ENCODE measurements at places on chromosomes 1 and 21.

DNA sequence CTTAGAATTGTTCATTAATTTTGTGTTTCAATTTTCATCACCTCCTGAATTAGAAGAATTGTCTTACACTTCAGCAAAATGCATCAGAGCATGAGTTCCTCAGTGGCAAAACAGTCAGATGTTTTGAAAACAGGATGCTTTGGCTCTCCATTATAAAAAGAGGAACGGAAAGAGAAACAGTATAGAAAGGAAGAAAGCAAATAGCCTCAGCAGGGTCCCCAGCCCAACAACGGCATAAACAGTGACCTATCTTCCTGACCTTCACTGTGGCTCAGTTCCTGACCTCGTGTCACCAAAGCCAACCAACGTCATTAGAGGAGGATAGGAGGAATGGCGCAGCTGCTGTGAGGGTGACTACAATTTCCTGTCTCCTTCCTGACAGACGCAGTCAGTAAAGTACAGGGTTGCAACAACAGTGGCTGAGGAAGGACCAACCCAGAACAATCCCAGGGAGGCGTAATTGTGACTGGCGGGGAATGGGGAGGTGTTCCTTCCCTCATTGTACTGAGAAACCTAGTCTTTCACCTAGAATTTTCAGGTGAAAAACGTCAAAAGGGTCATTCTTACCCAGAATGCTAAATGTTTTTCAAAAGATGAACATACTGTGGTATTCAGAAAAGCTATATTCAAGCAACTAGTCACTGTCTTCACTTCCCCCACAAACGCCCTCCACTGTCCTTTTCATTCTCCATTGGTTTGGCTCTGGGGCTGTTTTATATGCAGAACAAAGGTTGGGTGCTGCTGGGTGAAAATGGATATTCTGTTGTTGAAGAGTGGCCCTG, 197.9 kb upstream of the SGIP1 start:
- DNase-seq: no peak

- DNase-seq: no peak
Measured at GRCh38 chr1:211118407-211119102, 15.4 kb downstream of the KCNH1 start.

DNA sequence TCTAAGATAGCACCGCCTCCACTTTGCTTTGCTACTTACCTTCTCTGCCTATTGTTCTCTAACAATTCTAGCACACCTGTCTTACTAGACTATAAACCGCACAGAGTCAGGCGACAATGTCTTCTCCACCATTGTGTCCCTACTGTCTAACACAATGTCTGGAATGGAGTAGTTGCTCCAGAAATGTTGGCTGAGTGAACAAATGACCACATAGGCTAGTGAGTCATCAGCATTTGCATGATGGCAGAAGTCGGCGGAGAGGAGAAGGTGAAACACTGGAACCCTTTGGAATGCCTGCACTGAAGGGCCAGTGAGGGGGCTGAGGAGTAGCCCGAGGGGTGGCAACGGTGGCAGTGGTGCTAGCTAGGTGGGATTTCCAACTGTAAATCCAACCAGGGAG, 14.0 kb upstream of the PABPC4 start:
- no peak for DNase-seq

DNA sequence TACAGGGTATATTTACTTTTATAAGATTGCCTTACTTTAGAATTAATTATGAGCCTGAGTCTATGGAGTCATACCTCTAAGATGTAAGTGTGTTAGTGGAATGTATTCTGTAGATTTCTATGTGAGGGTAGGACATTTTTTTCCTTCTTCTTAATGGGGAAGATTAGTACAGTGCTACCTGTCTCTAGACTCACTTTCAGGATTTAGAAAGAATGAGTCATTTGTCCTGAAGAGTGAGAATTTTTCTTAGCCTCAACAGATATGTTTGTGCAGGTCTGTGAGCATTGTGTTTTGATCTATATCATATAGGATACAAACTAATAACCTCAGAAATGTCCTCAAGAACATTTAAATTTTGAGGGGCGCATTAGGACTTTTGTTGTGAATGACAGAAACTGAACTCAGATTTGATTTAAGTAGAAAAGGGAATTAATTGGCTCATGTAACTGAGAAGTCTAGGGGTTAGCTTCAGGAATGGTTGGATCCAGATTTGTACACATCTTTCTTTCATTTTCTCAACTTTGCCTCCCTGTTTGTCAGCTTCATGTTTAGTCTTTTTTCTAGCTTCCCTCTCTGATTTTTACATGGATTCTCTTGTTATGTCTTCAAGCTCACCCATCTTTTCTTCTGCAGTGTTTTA, 45.3 kb downstream of the TTC3 start:
- no peak for DNase-seq

- peak; percentile 47 for DNase-seq
Measured at GRCh38 chr1:231628207-231628876, 1.8 kb downstream of the DISC1 start.

DNA sequence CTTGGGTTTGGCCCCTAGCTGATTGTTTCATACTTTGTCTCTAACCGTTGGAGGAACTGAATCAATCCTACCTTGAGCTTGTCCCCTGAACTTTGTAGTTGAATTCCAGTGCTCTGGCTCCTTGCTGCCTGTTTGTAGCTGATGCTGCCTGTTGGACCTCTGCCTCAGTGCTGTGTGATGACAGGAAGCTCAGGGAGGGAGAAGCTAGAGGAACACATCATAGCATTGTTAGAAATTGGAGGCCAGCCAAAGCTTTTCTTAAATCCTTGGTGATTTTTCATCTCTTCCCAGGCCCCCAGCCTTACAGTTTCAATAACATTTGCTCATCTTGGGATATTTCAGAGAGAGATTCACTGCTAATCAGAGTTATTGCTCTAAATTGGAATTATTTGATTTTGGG, 34.0 kb downstream of the MACF1 start:
- DNase-seq: no peak

DNA sequence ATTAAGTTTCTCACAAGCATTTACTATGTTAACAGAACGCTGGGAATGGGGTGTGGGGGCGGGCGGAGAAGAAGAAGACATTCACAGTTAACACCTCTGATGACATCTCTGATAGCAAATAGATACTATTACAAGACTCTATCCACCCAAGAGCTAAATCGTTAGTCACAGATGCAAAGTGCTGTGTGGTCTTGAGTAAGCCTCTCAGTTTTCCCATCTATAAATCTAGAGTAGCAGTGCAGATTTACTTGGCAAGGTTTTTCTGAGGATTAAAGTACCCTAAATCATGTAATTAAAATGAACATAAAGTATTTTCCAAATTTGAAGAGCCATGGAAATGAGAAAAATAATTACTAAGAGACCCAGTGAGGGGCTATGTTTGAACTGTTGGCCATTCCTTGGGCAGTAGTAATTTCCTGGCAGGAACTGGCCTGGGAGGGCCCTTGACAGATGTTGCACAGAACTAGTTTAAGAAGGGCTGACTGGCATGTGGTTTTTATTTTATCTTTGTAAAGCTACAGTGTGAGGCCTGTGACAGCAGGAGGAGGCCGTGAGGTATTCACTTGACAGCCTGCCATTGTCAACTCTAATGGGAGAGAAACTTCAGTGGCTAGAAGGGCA, 58.7 kb upstream of the APOBEC4 start:
- no peak for DNase-seq

GRCh38 chr1:65334081-65334480, 24.7 kb downstream of the DNAJC6 start:
- DNase-seq: no peak

- no peak for DNase-seq
Measured at GRCh38 chr1:196380316-196380715, 227.9 kb downstream of the KCNT2 start.

DNA sequence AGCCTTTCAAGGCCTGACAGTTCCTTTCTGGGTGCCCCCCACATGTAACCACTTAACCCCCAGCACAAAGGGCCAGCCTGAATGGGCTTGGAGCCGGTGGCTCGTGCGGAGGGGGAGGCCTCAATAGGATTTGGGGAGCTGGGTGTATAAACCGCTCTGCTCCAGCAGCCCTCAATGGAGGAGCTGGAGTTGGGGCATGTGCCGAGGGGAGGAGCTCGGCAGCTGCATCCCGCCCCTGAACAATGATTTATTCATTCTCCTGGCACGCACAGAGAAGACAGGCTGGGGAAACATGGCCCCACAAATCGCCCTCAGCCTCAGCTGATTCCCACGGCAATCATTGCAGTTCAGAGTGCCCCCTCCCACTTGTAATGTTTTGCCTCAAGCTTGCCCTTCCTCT, 6.9 kb upstream of the C1orf216 start:
- no peak for DNase-seq

DNA sequence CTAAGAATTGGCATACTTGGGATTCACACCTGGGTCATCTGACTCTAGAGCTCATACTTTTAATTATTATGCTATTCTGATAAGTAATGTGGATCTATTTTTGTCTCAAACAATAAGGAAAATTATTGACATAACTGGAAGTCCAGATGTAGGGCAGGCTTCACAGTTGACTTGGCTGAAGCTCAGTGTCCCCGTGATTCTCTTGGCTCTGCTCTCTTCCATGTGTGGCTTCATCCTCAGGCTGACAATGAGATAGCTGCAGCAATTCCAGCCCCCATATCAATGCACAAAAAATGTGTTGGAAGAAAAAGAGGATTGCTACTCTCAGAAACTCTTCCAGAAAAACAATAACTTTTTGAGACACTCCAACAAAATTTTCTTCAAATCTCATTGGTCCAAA, 23.8 kb downstream of the HSD11B1 start:
- no peak for DNase-seq

GRCh38 chr21:31564439-31564838, 95.1 kb upstream of the SOD1 start:
- no peak for DNase-seq

DNA sequence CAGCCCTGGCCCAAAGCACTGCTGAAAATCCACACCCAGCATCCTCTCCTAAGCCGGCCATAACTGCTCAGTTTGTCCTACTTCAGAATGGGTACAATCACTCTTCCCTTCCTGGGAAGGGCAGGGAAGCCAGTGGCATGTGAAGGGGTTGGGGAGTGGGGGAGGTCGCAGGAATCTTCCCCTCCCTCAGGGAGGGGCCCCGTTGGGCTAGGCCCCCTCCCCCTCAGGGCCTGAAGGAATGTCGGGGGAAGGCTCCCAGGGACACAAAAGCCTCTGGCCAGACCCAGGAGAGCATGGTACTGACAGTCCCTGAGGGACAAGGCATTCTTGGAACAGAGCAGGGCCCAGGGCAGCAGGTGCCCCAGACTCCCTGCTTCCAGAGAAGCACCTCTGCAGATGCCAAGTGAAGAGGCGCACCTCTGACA, 1.2 kb downstream of the ELOVL1 start:
- no peak for DNase-seq

GRCh38 chr1:113141650-113142473, 68.9 kb downstream of the LRIG2 start:
- DNase-seq: no peak

GRCh38 chr21:26977746-26978145, 10.9 kb upstream of the ADAMTS5 start:
- no peak for DNase-seq

DNA sequence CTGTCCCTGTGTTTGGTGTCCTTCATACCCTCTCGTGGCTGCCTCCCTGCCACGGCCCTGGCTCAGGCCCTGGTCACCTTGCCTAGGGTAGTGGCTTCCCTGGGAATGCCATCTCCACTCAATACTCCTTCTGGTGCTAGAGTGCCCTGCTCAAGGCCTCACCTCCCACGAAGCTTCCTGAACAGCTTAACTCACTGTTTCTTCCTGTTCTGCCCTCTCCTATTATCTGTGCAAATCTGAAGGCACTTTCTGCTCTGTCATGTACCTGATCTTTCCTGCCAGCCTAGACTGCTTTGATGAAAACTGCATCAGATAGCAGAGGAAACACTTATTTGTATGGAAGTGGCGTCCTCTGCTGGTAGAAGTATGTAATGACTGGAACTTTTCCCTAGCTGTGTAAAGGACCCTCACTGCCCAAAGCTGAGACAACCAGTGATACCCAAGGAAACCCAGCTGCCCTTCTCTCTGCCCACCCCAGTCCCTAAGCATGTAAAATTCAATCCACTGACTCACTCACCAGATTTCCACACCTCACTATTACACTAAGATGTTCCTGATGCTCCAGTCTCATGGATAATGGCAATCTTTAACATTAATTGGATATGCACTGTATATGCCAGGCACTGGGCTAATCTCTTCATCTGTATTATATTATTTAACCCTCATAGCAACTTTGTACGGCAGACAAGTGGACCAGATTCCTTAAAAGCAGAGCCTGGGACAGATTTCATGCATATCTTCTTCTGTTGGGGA, 36.2 kb upstream of the BTG2 start:
- DNase-seq: no peak

GRCh38 chr1:212916481-212917133, 33.7 kb upstream of the VASH2 start:
- DNase-seq: no peak

- no peak for DNase-seq
Measured at GRCh38 chr1:54567961-54568360, 19.9 kb downstream of the ACOT11 start.

DNA sequence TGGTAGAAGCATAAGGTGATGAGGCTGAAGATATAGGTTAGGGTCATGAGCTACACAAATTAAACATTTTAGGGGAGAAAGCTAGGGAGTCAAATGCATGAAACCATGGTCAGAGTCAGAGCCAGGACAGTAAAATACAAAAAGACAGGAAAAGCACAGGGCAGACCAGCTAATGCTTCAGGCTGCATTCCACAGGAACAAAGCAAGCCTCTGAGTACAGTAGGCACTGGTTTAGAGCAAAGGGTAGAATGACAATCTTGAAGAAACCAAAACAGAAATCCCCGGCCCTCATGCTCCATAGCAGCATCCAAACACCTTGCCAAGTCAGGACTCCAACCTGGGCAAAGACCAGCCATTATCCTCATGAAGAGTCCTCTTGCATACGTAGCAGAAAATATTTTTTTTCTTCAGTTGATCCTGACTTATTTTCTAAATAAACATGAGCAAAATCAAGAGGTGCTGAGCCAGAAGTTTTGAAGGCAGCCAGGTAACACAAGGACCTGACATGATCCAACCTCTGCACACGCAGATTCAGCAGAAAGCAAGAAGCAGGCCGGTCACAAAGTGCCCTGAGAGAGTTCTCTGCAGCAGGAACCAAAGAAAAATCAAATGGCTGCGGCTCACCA, 273.1 kb downstream of the TTLL7 start:
- DNase-seq: no peak

DNA sequence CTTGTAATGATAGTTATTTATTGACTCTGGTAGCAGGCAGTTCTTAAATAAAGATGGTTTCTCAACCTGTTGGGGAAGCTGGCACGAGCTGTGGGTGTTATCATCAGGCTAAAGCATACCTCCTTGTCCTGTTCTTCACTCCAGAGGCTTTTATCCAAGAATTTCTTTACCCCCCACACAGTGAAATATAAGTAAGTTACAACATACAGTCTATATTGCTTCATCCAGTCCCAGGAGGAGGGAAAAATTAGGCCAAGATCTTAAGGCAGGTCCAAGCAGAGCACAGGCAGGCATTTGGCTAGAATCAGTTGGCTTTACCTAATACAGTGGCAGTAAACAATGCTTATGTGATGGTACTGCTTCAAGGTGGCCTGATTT, 6.3 kb downstream of the TMEM81 start:
- no peak for DNase-seq

- no peak for DNase-seq
Measured at GRCh38 chr21:40386294-40386911, 460.6 kb downstream of the DSCAM start.

GRCh38 chr1:55560266-55560665, 345.1 kb upstream of the USP24 start:
- DNase-seq: no peak

- DNase-seq: no peak
Measured at GRCh38 chr1:155105604-155106011, 22.1 kb upstream of the EFNA1 start.

GRCh38 chr21:16900685-16901084, 612.2 kb upstream of the CXADR start:
- no peak for DNase-seq
